Left cardiac atrium (tissue), 4 donors: ENCODE measurements at places on chromosomes 16 and 17. TPM values are rescaled to one million over a fixed set of nuclear protein-coding genes. Genes with fewer than 3 reads are reported as not detected.

The TIMP2 gene
- total RNA-seq: 161 TPM

The HS3ST3B1 gene
- 1.3 TPM for total RNA-seq

The KRT31 gene
- total RNA-seq: not detected

- DNase-seq: no peak
Observed at GRCh38 chr16:20317117-20317516, 10.2 kb downstream of the GP2 start.

- DNase-seq: no peak
Observed at GRCh38 chr17:12667299-12667958, 1.7 kb downstream of the MYOCD start.

DNA sequence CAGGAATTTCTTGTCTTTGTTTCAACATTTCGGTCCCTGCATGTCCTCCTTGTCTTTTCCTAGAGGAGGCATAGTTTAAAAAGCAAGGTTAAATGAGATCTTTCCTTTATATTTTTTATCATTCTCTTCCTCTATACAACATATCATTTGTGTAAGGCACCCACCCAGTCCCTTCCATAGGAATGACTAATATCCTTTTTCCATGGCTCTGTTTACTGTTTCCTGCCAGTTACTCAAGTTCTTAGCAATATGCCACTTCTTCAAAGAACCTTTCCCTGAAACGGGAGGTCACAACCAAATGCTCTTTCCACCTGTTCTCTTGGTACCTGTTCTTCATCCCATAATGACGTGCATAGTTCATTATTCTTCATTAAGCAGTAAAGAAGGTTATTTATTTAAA is 1237.1 kb upstream of the GOT2 start:
- no peak for DNase-seq

- DNase-seq: no peak
Observed at GRCh38 chr17:51032850-51033249, 87.8 kb downstream of the SPAG9 start.

- DNase-seq: no peak
Observed at GRCh38 chr17:43434902-43435319, 36.1 kb downstream of the ARL4D start.

- DNase-seq: no peak
Observed at GRCh38 chr17:82596837-82597672, 51.2 kb downstream of the WDR45B start.

- no peak for DNase-seq
Observed at GRCh38 chr16:50377001-50377400, 8.2 kb upstream of the BRD7 start.

DNA sequence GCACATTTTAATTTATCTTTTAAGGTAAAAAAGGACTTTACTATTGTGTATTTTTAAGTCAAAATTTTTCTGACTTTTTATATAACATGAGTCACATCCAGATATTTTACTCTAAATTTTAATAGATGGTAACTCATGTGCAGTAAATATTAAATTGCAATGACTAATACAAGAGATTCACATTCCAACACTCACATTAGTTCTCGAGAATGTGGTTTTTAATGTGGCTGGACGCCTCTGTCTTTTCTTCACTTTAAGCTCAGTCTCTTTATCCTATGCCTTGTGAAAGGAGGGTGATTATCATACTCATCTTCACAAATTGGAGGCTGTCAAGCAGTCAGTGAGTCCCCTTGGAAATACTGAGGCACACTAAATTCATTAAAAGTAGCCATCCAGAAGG is 315.6 kb downstream of the HS3ST3B1 start:
- no peak for DNase-seq

DNA sequence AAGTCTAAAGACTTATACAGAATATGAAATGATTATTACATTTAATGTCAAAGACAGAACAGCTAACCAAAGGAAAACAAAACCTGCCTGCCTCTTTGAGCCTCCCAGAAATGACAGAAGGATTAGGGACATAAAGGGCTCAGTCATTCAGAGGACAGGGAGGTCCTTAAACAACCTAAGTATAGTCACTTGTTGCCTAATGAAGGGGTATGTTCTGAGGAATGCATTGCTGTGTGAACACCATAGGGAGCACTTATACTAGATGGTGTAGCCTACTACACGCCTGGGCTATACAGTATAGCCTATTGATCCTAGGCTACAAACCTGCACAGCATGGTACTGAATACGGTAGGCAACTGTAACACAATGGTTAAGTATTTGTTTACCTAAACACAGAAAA is 106.4 kb downstream of the PARN start:
- DNase-seq: no peak

DNA sequence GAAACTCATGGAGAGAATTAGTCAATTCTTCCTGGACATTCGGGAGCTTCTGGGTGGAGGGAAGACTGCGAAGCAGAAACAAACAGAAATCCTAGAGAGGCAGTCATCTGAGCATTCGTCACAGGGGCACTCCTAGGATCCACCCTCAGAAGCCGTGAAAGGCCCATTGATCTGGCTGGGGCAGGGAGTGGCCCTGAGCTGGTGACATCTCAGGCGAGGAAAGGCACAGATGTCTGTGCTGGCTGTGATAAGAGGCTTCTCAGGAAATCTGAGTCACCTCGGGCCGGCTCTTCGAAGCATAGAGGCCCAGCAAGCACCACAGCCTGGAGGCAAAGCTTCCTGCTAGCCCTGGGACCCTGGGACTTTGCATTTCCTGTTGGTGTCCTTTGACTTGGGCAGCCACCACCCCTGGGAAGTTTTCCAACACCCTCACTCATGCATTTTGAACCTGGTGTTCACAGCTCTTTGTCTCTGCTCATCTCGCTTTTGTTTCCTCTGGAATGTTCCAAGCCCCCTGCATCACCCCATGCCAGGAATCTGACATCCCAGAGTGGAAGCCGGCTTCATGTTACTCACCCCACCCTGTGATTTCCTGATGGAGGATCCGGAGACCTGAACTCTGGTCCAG is 23.3 kb upstream of the CDRT4 start:
- peak; percentile 88 for DNase-seq
